ENCODE measurements at places on chromosomes 7 and 10.
A peak's percentile ranks its signal among the peaks of the same experiment; 100 is the strongest.

DNA sequence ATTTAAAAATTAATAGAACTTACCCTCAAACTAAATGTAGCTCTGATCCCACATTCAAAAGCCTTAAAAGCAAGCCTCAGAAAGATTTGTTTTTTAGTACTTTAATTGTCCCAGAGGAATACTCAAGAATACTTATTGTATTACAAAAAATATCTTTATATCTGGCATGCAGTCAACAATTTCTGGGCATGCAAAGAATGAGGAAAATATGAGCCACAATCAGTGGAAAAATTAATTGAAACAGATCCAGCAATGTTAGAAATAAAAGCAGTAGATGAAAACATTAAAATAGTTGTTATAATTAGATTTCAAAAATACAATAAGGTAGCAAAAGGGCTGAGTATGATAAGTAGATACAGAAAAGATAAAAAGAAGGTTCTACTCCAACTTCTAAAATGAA lies 154.7 kb downstream of the PON1 start:
- no peak for DNase-seq

GRCh38 chr7:90345595-90346335 lies 751 bp upstream of the GTPBP10 start:
- DNase-seq, result peak; percentile 51

DNA sequence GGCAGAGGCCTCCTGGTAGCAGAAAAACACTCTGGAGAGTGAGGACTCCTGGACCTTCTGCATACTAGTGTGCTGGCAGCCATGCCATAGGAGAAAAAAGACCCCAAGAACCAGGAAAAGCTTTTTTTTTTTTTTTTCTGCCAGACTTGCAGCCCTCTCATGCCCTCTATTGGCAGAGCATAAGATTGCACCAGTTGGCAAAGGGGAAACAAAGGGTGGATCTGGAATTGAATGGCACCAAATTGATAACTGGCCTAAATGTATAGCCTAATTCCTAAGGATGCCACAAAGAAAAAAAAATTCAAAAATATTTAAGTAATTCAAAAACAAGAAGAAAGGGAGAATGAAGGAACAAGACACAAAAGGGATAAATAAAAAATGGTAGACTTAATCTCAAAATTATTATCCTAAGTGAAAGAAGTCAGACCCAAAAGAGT lies 112.5 kb upstream of the GHITM start:
- DNase-seq, result no peak

DNA sequence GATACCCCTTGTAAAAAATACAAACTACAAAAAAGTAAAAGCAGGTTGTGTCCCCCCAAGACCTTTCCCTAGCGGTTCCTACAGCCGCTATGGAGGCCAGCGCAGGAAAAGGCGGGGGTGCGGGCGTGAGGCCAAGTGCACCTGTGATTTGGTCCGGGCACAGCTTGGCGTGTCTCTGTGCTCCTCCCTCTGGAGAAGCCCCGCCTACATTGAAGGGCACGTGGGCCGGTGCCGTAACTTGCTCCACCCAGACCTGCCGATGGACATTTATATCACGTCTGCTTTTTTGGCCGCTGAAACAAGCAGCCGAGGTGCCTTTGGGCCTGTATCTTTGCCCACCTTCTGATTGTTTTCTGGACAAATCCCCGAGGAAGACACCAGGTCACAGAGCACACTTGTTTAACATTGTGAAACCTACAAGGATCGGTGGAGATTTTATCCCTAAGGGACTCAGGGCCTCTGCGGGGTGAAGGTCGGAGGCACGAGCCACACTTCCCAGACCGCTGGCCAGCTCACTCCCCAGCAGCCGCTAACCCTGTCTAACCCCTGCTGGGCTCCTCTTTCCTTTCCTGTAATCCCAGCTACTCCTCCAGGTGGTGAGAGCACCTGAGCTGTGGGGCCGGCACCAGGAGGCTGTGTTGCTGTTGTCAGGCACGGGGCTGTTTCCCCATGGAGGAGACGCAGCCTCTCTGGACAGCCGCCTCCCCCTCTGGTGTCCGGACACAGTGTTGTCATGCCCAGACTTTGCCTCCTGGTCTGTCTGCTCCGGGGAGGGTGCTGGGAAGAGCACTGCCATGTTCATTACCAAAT lies 18.8 kb upstream of the INPP5A start:
- no peak for DNase-seq

- no peak for DNase-seq
Observed at GRCh38 chr7:69663911-69664832, 65.9 kb downstream of the AUTS2 start.

Measured in astrocyte of the spinal cord (primary cell).